ENCODE measurements at places on chromosomes 16 and 17. TPM values are rescaled to one million over a fixed set of nuclear protein-coding genes. Genes with fewer than 3 reads are reported as not detected.

FADS6 gene
- 0.94 TPM for total RNA-seq

KRTAP1-5 gene
- not detected for total RNA-seq

DNA sequence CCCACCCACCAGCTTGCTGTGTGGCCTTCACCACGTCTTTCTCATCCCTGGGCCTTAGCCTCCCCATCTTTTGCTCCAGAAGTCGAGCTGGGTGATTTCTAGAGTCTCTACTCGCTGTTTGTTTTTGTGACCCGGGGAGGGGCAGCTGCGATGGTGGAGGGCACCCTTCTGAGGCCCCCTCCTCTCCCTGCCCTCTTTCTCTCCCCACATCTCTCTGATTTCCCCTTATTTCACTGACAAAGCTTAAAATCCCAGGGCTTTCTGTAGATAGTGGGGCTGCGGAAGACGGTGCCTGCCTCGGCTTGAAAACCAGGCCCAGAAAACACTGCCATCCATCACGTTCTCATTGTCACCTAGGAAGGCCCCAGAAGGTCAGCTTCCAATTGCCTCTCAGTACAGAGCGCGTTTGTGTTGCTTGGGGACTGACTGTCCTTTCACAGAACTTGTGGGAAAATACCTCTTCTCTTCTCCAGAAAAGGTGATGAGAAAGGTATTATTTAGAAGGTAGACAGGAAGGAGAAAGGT, 95.1 kb downstream of the NTN1 start:
- H3K27me3 ChIP-seq: no peaks in the 10 kb centered on the region
- no peaks in the 10 kb centered on the region for H3K4me1 ChIP-seq
- peak overlapping the region; percentile 68 for H3K4me3 ChIP-seq
- H3K27ac ChIP-seq: no peak overlapping the region
- H3K36me3 ChIP-seq: no peaks in the 10 kb centered on the region
- DNase-seq: no peak

DNA sequence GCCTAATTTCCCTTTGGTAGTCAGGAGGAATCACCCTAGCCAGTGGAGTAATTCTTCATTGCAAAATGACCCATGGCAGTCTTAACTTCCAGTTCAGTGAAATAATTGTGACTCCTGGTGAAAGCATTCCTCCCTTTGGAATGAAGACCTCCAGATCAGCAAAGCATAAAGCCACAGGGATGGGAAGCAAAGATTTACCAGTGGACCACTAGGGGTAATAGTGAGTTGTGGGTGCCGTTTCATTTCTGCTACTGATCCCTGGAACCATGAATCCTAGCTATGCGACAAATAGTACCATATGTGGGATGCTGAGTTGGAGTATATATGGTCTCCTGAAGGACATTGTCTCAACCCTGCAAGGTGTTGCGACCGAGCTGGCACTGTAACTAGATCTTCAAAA, 13.7 kb downstream of the DYNLL2 start:
- no peak overlapping the region for H3K4me3 ChIP-seq
- no peaks in the 10 kb centered on the region for H3K27me3 ChIP-seq
- H3K27ac ChIP-seq: no peak overlapping the region
- DNase-seq: no peak
- no peaks in the 10 kb centered on the region for H3K4me1 ChIP-seq

GRCh38 chr17:49508866-49509587, 13.9 kb downstream of the NGFR start:
- no peak overlapping the region for H3K27ac ChIP-seq
- H3K4me3 ChIP-seq: no peak overlapping the region
- H3K4me1 ChIP-seq: peaks cover 6% of the 10 kb centered on the region
- no peaks in the 10 kb centered on the region for H3K27me3 ChIP-seq

DNA sequence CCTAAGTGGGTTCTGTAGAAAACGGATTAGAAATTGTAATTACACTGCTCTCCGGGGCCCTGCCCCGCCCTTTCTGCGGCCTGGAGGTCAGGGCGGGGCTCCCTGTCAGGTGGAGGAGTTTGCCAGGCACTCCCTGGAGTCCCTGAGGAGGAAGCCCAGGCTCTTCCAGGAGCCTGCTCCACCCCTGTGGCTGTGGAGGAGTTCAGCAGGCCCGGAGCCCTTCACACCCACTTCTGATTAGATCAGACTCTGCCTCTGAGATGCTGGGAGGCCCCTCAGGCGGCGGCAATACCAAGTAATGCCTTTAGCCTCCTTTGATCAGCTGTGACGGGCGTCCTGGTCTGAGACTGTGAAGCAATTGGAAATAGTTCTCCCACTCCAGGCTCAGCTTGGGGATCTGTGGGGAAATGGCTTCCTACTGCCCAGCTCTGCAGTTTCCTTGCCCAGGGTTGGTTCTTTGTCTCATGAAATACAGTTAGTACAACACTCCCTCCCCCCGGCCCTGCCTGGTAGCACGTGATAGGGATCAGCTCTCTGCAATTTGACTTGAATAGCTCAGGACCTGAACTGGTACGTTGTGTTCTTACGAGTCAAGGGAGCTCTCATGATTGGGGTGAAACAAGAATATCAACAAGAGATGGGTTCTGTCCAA, 22.3 kb downstream of the BAIAP2 start:
- H3K27me3 ChIP-seq: no peaks in the 10 kb centered on the region
- no peak overlapping the region for H3K4me3 ChIP-seq
- H3K36me3 ChIP-seq: peaks cover 10% of the 10 kb centered on the region

DNA sequence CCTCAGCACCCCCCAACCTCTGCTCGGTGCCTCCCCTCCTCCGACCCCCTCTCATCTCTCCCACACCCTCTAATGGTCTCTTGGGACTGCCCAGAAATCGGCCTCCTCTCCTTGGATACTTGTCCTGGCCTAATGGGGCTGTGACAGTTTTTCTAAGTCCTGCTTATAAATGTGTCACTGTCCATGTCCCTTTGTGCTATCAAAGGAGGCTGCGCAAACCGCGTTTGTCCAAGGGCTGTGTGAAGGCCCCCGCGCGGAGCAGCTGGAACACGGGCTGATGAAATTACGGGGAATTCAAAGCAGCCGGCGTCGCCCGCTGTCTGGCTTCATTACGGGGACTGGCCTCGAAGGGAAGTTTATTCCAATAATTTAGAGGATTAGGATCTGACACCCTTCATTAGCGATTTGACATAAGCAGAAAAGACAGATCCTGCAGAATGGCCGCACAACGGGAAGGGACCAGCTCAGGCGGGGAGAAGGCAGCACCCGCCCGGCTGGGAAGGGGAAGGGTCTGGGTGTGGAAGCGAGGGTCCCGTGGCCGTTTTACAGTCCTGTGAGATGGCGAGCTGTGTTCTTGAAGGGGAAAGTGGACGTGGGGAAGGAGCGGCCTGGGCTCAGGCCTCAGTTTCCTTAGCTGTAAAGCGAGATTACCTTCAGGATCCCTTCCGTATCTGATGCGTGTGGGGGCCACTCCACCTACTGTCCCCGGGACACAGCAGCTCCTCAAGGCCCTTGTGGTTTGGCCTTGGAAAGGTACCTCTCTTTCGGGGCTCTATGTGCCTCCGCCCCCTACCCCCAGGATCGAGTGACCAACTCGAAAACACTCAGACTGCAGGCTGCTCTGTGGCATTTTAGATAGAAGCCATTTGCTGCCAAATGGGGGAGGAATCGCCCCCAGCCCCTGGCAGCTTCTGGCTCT, 1.6 kb upstream of the WFIKKN2 start:
- H3K27me3 ChIP-seq: no peaks in the 10 kb centered on the region
- H3K4me3 ChIP-seq: peak overlapping the region; percentile 29
- H3K27ac ChIP-seq: no peak overlapping the region

All from H9 (cell line).